Germinal center (tissue), 1 donor: ENCODE measurements at places on chromosomes 1 and 21.

DNA sequence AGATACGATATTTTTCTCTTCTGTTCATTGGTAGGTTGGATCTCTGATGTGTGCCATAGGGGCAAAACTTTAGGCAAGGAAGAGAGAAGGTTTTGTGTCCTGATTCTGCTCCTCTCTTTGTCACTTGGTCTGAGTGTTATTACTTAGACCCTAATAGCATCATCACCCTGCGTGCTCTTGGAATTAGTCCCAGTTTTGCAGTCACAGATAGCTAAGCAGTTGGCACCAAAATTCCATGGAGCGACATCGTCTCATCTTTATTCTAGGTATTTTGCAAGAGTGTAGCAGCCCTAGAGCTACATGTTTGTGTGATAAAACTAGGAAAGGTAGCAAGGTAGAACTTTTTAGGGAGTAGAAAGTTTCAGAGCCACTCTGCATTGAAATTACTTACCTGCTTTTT lies 23.8 kb downstream of the PIP5K1A start:
- no peak for DNase-seq

GRCh38 chr1:224621813-224622682 lies 5.9 kb downstream of the CNIH3 start:
- DNase-seq, result no peak

- DNase-seq, result no peak
These were observed 3.0 kb upstream of the SMPDL3B start for GRCh38 chr1:27931759-27932158.

GRCh38 chr1:201982623-201983379 lies at the start of gene RNPEP:
Gene RNPEP (plus strand): TSS chr1:201982648. CDS start chr1:201982667, 19 bp downstream.
- peak; percentile 72 for DNase-seq

- no peak for DNase-seq
These were observed 33.0 kb downstream of the EPHA2 start for GRCh38 chr1:16122916-16123315.

- no peak for DNase-seq
These were observed 17.4 kb downstream of the MAST2 start for GRCh38 chr1:45820788-45821187.

- no peak for DNase-seq
These were observed 94.4 kb downstream of the BARHL2 start for GRCh38 chr1:90622666-90623065.

DNA sequence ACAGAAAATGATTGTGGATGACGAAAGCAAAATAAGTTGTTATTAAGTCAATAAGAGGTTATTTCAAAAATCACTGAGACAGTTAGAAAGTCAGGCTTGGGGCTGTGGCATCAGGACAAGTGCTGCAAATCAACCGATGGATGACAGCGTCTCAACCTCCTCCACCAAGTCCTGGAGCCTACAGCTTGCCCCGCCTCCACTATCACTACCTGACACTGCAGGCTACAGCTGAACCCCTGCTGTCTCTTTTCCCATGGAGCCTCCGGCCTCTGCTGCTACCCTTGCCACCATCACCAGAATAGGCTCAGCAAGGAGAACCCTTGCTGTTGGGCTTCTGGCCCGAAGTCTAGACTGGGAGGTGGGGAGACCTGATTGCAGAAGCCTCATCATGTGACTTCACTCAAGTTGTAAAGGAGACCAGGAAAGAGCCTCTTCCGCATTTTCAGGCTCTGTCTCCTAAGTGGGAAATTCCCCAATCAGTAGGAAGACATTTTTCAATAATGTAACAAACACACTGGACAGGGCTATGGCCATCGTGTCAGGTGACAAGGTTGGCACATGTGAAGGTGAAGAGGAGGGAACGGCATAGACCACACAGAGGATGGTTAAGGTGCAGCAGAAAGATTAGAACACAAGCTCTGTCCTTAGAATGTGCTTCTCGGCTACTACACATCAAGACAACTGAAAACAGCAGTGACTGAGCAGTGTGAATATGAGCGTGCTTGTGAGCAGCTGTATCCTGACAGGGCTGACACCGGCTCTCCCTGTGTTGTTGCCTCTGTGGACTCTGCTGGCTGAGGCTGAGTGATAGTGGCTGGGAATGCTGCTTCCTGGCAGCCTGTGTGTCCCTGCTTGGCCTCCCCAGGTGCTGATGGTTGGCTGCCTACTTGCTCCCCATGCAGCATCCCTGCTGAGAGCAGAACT lies 660.7 kb downstream of the PTPRU start:
- no peak for DNase-seq

- DNase-seq, result no peak
These were observed 27.5 kb downstream of the ATP1B1 start for GRCh38 chr1:169133801-169134502.

- DNase-seq, result no peak
These were observed 188.4 kb downstream of the BACH1 start for GRCh38 chr21:29487154-29487553.

DNA sequence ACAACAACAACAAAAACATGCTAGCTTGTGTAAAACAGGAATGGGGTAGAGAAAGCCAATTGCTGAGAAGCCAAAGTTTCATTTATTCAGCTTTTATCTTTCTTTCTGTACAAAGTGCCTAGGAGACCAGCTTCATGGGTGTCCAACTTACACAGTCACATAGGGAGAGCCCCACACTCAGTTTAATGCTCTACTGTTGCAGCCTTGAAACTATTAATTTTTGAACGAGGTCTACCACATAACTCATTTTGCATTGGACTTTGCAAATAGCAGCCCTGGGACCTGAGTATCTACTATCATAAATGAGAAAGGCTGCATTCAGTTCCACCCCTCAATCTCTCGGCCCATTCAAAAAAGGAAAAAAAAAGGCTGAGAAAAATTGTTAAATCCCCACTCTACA lies 98.8 kb downstream of the ZNF644 start:
- no peak for DNase-seq

DNA sequence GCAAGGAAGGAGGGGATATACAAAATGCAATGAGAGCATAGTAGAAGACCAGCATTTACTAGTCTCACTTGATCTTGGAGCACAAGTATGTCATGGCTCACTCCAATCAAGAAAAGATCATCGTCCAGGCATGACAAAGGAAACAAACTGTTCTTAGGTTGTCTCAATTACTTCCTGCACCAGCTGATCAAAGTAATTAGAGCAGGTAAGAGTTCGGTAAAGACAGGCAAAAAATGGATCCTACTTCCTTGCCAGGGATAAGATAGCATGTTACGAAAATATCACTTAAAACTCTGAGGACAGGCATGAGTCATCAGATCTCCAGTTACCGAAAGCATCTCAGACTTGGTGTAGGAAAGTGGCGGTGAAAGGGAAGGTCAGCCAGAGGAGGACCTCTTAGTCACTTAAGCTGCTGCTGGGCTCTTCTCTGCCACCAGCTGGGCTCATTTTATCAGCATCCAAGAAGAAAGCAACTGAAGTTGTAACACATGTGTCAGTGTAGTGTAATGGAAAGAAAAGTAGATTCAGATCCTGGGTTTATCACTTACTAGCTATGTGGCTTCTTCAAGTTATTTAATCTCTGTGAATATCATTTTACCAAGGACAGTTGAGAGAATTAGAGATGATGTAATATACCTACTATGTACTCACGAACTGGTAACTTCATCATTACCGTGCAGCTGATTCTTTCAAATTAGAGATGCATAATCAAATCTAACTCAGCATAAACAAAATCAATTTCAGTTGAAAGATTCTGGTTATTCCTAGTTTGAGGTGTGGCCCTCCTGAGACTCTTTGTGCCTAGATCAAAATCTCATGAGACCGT lies 46.8 kb downstream of the XCL1 start:
- DNase-seq, result no peak

DNA sequence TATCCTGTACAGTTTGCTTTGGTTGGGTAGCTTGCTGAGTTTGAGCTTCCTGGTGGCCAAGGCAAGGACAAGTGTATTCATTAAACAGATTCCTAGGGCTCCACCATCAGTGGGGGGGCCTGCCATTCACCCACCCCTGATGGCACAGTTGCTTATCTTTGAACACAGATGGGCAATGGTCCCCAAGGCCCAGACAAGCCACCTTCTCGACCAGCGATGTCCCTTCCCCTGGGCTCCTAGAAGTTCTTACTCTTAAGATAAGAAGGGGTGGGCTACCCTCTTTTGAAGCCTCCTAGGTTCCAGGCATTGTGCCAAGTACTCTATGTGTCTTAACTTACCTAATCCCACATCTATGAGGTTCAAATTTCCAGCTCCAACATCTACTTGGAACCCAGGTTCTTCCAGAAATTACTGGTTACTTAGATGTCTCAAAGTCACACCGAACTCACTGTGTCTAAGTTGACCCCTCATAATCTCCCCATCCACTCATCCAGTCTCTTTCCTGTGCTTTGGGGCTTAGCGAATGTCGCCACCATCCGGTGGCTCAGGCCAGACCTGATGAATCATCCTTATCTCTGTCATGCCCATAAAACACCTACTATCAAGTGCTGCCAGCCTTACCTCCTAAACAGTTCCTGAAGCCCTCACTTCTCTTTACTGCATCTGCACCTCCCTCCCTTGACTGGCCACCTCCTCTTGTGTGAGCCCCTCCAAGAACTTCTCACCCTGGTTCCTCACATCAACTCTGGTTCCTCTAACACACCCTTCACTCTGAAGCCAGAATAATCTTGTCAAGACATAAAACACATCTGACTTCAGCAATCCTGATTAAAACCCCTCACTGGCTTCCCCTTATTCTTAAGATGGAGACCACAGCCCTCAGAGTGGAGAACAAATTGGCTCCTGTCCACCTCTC lies 50.1 kb downstream of the KLHDC7A start:
- no peak for DNase-seq

GRCh38 chr1:215780139-215780538 lies 213.0 kb downstream of the KCTD3 start:
- no peak for DNase-seq

GRCh38 chr1:147651466-147651865 lies 18.9 kb downstream of the ACP6 start:
- DNase-seq, result no peak

GRCh38 chr1:225435957-225436392 lies 8.1 kb upstream of the LBR start:
- peak; percentile 72 for DNase-seq

- DNase-seq, result peak; percentile 25
These were observed 12.4 kb downstream of the KLHDC8A start for GRCh38 chr1:205344066-205344928.

DNA sequence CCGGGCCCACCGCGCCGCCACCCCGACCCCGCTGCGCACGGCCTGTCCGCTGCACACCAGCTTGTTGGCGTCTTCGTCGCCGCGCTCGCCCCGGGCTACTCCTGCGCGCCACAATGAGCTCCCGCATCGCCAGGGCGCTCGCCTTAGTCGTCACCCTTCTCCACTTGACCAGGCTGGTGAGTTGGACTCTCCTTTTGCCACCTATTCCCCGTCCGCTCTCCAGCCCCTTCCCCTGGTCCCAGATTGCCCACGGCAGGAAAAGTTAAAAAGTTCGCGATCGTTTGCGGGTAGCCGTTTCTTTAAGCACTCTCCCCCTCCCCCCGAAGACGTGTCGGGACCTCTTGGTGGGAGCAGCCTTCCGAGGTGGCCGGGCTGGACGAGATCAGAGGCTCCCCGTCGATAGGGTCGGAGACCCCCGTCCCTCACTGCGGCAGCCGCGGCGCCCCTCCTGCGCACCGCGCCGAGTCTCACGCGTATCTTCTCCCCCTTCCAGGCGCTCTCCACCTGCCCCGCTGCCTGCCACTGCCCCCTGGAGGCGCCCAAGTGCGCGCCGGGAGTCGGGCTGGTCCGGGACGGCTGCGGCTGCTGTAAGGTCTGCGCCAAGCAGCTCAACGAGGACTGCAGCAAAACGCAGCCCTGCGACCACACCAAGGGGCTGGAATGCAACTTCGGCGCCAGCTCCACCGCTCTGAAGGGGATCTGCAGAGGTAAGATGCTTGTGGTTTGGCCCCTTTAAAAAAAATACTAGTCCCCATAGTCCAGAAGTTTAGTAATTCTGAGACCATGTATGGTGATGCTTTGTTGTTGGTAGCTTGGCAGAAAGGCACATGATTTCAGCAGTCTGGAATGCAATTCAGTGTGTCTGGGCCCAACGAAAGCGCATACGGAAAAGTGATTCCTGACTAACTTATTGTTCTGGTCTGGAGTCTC lies 576 bp downstream of the CCN1 start:
- DNase-seq, result peak; percentile 51

- DNase-seq, result peak; percentile 55
These were observed 155.9 kb upstream of the RUNX1 start for GRCh38 chr21:35204850-35205541.

GRCh38 chr1:203360547-203361185 lies 9.7 kb upstream of the FMOD start:
- DNase-seq, result no peak

DNA sequence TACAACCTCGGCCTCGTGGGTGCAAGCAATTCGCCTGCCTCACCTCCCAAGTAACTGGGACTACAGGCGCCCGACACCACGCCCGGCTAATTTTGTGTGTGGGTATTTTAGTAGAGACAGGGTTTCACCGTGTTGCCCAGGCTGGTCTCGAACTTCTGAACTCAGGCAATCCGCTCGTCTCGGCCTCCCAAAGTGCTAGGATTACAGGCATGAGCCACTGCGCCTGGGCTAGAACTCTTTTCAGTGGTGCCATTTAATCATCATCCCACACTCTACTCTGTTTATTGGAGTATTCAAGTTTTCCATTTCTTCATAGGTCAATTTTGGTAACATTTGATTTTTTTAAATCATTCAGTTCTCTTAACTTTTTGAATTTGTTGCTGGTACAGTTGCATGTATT lies 101.3 kb downstream of the DHRS3 start:
- DNase-seq, result no peak

DNA sequence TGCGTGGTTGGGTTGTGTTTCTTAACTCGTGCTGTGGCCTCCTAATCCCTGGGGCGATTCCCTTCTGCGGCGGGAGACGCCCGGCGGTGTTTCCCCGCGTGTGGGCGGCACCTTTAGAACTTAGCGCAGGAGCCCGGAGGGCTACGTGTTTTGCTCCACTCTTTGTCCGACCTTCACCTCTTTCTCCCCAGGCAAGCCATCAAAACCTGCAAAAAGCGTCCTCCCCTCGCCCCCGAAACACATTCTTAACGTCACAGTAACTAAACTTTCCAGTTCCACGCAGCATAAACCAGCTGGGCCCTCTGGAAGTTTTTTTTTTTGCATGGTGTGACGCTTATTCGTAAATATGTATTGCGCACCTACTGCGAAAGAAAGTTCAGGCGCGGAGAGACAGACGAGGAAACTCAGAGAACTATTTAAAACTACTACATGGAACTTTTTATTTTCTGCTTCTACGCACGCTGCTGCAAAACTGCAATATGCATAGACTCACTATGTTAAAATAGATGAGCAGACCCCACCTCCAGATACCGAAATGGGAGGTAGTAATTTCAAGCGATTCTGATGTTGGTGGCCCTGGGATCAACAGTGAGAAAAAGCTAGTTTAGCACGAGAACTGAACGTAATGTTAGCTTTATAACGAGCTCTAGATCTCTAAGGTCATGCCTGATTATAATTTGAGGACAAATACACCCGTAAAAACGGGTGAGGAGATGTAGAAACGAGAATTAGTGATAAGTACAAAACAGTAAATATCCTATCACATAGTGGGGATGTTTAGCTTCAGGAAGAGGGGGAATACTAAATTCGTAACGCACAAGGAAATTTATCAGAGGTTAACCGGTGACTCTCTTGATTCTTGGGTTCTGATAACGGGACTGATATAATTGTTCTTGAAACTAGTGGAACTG lies 920 bp downstream of the MTR start:
- peak; percentile 8 for DNase-seq

- DNase-seq, result no peak
These were observed 410 bp upstream of the NUDC start for GRCh38 chr1:26921126-26921539.
